ENCODE measurements at places on chromosomes 4 and X.

GRCh38 chr4:94978904-94979303 lies 221.1 kb downstream of the BMPR1B start:
- no peak for DNase-seq

DNA sequence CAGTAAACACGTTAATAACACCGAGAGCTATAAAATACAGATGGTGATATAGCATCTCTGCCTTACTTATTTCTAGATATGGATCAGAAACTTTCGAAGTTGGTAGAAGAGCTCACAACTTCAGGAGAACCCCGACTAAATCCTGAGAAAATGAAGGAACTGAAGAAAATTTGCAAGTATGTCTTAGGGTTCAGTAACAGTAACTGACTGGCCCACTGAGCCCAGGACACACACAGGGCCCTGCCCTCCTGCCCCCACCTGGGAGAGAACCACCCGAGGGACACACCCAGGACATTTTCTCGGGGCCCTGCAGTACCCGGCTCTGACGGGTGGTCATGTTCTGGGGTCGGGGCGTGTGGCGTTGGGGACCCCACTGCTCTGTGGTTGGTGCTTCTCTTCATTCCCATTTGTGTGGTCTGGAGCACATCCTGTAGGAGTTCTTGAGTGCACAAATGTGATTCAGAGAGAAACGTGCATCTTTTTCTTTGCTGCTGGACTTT lies 1.1 kb downstream of the UVSSA start:
- DNase-seq: no peak

GRCh38 chr4:162392946-162393345 lies 229.1 kb upstream of the FSTL5 start:
- DNase-seq: no peak

- no peak for DNase-seq
Measured at GRCh38 chr4:145828802-145829485, 109.7 kb downstream of the ZNF827 start.

DNA sequence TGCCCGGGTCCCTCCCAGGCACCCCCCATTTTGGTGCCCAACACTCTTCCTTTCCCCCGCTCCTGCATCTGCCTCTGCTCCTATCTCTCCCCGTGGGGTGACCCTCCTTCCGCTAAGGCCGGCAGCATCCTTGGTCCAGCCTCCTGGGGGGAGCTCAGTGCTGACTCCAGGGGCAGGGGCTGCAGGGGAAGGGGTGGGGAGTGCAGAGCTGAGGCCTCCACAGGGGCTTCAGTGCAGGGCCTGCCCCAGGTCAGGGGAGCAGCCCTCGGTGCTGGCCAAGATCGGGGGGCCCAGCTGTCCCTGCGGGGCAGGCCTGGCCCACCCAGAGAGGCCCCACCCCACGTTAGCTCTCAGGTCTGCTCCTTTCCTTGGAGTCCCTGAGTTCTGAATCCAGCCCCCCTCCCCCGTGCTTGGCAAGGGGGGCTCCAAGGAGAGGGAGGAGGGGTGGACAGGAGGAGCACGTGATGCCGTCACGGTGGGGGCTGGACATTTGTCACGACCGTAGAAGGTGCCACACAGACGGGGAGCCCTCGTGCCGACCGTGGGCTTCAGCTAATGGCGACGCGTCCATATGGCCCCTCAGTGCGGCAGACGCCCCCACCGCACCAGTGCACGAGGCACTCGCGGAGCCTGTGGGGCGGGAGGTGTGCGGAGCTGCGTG lies 63.5 kb upstream of the ADRA2C start:
- DNase-seq: no peak

GRCh38 chr4:44662623-44663005 lies 11.2 kb upstream of the YIPF7 start:
- DNase-seq: no peak

DNA sequence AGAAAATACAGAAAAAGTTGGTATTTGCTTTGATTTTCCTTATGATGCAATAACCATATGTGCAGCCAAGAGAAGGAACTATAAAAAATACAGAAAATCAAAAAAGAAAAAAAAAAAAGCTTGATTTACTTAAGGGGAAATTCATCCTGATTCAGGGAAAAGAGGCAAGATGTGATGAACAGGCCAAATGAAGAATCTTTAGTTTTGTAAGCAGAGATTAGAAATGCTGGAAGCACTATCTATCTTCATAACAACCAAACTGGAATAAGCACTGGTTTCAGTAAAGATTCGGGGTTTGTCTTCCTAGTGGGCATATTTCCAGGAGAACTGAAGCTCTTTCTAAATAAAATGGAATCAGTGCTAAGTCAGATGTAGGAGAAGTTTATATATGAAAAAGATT lies 82.9 kb upstream of the KCNIP4 start:
- no peak for DNase-seq

DNA sequence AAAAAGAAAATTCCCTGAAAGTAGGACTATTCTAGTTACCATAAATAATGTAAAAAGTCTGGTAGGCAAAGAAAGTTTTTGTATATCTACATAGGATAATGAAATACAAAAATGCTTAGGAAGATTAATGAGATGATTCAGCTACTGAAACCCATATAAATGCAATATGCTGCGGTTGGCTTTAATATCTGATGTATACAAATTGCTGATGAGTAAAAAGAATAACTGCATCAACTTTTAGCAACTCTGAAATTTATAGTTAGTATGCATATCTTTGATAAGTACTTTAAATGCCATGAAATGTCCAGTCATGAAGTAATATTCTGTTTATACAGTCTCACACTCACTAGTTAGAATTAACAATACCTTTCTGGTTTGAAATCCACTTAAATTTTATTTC lies 404.8 kb downstream of the TLL1 start:
- no peak for DNase-seq

GRCh38 chrX:134650701-134651100 lies 7.6 kb downstream of the PLAC1 start:
- no peak for DNase-seq

GRCh38 chr4:122733787-122734120 lies 1.2 kb downstream of the BBS12 start:
- DNase-seq: no peak

DNA sequence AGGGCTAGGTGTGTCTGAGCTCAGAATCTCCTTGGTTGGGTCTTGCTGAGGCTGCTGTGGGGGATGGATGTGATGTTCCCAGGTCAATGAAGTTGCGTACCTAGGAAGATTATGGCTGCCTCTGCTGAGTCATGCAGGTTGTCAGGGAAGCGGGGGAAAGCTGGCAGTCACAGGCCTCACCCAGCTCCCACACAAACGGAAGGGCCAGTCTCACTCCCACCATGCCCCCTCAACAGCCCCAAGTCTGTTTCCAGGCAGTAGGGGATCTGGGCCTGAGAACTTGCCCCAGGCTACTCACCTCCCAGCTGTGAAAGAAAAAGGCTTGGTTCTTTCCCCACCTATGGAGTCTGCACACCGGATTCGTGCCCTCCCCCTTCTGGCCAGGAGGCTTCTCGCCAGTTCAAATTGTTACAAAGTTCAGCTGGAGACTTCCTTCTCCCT lies 72.9 kb downstream of the WDR44 start:
- DNase-seq: no peak

DNA sequence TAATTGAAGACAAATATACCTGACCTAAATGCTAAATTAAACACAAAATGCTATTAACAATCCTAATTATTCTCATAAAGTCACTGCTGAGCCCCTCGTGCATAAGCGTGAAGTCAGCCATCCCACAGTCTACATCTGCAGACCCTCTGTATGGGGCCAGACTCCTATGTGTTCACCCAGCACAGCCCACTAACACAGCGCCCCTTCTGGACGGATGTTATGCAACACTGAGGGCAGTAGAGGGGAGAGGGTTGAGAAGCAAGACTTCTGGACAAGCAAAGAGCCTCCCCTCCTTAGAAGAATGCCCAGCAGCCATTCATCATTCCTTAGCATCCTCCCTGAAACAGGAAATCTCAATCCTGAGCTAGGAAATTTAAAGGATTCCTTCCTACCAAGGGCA lies 7.9 kb downstream of the TRPC3 start:
- no peak for DNase-seq

GRCh38 chrX:66030505-66031317 lies 9.2 kb downstream of the VSIG4 start:
- no peak for DNase-seq

GRCh38 chr4:156972379-156973015 lies 898 bp upstream of the PDGFC start:
- DNase-seq: peak; percentile 61

GRCh38 chr4:4559596-4559995 lies 17.7 kb upstream of the STX18 start:
- DNase-seq: no peak

DNA sequence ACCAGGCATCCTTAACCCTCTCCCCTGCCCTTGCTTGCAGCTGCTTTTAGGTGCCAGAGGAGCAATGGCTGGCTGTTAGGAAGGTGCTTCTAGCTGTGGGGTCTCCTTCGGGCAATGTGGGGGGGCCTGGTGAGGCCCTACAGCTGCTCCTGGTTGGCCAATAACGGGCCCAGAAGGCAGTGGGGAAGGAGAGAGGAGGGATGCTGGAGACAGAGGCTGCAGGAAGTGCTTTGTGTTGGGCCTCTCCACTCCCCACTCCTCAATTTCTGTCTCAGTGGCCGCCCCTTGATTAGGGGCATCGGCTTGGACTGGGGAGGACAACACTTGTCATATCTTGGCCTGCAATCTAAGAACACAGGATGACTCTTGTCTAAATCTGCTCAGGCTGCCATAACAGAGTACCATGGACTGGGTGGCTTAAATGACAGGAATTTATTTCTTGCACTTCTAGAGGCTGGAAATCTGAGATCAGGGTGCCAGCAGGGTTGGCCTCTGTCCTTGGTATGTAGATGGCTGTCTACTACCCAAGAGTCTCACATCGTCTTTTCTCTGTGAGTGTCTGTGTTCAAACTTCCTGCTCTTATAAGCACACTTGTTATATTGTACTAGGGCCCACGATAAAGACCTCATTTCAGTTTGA lies 374.3 kb downstream of the MID1IP1 start:
- no peak for DNase-seq

DNA sequence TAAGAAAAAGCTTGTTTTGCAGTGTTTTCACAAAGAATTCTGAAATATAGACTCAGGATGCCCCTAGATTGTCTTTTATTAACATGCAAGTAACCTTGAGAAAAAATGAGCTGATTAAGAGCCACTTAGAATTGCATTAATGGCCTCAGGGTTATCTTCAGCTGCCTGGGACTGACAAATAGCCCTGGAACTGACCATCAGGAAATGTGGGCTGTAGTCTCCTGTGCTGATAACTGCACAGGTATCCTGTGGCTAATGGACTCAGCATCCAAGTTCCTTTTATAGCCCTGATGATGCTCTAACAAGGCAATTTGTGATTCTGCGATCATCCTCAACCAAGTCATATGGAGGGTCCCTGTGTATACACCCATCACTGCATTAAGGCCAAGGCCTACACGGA lies 17.0 kb downstream of the CA5B start:
- no peak for DNase-seq

DNA sequence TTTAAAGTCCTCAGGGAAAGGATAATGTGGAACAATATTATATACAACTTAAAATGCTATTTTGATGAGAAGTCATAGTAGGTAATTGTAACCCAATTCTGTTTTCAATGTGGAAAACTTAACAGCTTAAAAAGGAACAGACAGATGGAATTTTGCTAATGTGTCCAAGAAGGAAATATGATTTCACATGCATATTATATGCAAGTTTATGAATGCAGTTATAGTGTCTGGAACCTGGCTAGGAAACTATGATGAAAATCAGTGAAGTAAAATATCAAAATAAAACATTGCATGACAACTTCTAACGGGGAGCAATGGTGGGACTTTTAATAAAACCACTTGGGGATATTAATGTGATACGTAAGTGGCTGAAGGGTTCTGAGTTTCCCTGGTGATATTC lies 152.6 kb upstream of the HAND2 start:
- no peak for DNase-seq

- no peak for DNase-seq
Measured at GRCh38 chr4:14379183-14379582, 623.1 kb upstream of the CPEB2 start.

- no peak for DNase-seq
Measured at GRCh38 chrX:65871671-65872311, 168.1 kb downstream of the VSIG4 start.

Data from pons (tissue), 1 donor.